ENCODE measurements at places on chromosomes 6 and 20.

- DNase-seq: no peak
Observed at GRCh38 chr20:8082025-8082424, 50.0 kb upstream of the PLCB1 start.

GRCh38 chr6:31940256-31940664 lies 5.6 kb upstream of the CFB start:
- no peak for DNase-seq

GRCh38 chr20:2807019-2807418 lies 6.6 kb upstream of the CPXM1 start:
- no peak for DNase-seq

- no peak for DNase-seq
Observed at GRCh38 chr6:74451953-74452352, 753.9 kb downstream of the COL12A1 start.

- DNase-seq: no peak
Observed at GRCh38 chr6:35487658-35488516, 9.0 kb downstream of the TEAD3 start.

- DNase-seq: no peak
Observed at GRCh38 chr6:78670802-78671201, 196.5 kb upstream of the IRAK1BP1 start.

DNA sequence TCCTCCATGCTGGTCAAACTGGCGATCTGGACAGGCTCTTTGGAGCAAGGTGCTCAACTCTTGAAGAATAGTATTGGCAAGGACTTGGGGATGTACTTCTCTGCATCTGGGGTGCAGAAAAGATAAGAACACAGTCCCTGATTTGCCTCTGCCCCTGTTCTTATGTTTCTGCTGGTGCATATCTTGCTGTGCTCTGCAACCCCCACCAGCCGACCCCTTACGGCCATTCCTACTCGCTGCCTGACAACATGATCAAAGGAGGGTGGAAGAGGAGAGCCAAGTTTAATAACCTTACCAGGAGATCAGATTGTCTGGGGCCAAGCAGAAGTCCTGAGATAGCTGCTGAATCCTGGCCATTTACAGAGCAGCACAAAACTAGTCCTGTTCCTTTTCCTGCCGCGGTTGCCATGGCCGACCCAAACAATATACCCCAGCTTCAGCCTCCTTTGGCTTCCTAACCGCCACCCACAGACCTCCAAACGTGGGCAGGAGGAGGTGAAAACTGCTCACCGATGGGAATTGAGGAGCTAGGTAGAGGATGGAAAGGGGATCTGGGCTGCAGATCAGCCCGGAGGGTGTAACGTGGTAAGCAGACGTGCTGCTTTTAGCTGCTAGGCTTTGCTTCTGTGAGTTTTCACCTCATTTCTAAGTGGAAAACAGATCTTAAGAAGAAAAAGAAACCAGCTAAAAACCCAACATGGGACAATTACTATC lies 60.9 kb downstream of the ATXN1 start:
- DNase-seq: no peak

- DNase-seq: no peak
Observed at GRCh38 chr20:45835825-45836224, 2.2 kb downstream of the SNX21 start.

DNA sequence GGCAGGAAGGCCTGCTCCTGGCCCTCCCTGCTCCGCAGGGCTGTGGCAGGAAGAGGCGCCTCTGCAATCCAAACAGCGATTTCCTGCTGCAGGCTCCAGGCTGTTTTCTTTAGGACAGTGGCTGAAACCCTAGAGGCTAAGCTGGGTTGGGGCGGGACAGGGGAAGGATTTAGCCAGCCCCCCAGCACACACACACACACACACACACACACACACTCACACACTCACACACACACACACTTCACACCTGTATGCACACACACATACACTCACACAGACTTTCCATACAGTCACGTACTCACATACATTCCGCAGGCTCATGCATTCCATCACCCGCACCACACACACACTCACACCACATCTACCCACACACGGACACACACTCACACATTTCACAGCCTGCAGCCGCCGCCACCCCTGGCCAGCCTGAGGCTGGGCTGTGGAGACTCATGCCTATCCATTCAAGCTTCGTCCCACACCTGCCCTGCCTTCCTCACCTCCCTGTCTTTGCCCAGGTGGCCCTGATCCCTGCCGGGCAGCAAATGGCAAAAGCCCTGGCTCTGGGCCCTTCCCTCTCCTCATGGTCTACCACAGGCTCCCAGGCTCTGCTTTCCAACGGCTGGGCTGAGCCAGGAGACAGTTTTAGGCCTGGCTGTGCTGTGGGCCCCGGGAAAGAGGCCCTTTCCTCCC lies 17.9 kb downstream of the MDFI start:
- no peak for DNase-seq

- DNase-seq: peak; percentile 81
Observed at GRCh38 chr20:38057351-38057972, 23.9 kb downstream of the RPRD1B start.

- no peak for DNase-seq
Observed at GRCh38 chr6:126047648-126048047, 61.3 kb downstream of the TRMT11 start.

DNA sequence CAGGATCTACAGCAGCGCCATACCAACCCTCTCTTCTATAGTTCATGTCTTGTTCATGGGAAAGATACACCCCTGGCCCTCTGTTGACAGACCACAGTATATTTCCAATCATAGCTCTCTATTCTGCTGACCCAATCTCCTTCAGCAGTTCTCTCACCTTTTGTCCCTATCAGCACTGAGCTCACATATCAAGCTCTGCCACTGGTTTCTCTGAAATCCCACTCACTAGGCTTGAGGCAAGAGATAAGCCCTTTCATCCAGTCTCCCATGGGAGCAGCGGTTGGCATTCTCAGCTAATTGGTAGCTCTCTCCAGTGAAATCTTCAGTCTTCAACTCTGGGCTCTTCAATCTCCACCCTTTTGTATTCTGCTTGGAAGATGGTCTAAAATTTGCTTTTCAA lies 313.4 kb downstream of the GJA1 start:
- DNase-seq: no peak

DNA sequence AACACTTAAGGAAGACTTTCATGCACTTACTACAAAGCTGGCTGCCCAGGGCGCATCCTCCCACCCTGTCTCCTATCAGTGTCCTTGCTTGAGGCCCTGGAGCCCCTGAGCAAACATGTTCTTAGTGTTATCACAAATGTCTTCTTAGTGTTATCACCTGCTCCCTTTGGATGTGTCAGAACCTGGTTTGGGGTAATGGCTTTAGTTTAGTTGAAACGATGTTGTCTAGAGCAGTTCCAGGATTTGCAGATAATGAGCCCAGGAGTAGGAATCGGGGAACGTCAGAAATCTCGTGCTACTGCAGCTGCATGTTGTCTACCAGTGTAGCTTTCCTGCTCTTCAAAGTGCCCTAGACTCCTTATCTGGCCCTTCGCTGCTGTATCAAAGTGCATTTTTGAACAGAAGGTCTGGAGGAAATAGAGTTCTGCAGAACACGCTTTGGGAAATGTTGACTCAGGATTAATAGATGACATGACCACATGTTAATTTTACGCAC lies 69.6 kb downstream of the PHACTR2 start:
- DNase-seq: no peak

- DNase-seq: no peak
Observed at GRCh38 chr6:46637145-46637544, 15.5 kb downstream of the CYP39A1 start.

DNA sequence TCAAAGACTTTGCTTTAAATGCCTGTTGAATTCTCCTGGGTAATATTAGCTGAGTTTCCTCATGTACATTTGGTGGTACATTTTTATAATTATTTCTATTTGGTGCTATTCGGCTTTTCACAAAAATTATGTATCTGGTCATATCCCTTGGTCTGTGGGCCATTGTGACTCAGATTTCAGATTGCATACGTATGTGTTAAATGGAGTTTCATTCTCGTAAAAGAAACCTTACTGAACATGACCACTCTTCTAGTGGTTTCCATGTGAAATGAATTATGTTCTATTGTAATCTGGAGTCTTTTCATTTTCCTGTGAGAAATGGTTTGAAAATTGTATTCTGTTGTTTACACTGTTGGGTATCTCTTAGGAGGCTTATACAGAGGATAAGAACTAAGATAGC lies 386.2 kb upstream of the FLRT3 start:
- DNase-seq: no peak

GRCh38 chr6:30847971-30848436 lies 36.3 kb upstream of the DDR1 start:
- DNase-seq: no peak

GRCh38 chr6:48474136-48474535 lies 363.1 kb upstream of the PTCHD4 start:
- no peak for DNase-seq

GRCh38 chr20:64131406-64131805 lies 24.0 kb upstream of the NPBWR2 start:
- DNase-seq: no peak

DNA sequence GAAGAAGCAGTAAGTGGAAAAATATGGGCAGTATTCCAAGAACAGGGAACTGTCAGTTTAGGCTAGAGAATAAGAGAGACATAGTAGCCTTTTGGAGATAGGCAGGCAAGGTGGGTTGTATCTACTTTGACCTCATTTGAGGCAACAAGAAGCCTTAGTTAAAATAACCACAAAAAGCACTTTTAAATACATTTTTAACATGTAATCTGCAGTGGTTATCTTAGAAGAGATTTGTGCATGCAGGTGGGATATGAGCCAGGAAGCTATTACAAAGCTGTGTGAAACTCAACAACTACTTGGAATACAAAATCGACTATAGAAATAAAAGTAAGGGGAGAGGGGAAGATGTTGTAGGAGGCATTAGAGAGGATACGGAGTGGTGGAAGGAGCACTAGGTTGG lies 143.7 kb upstream of the MCHR2 start:
- no peak for DNase-seq
